ENCODE measurements at places on chromosomes 3 and 15. TPM values are rescaled to one million over a fixed set of nuclear protein-coding genes. Genes with fewer than 3 reads are reported as not detected.

GRCh38 chr15:29278436-29279105, 8.9 kb upstream of the NSMCE3 start:
- H3K27me3 ChIP-seq, result no peaks in the 10 kb centered on the region
- no peak overlapping the region for H3K4me3 ChIP-seq
- H3K36me3 ChIP-seq, result no peaks in the 10 kb centered on the region
- no peaks in the 10 kb centered on the region for H3K4me1 ChIP-seq
- DNase-seq, result no peak

DNA sequence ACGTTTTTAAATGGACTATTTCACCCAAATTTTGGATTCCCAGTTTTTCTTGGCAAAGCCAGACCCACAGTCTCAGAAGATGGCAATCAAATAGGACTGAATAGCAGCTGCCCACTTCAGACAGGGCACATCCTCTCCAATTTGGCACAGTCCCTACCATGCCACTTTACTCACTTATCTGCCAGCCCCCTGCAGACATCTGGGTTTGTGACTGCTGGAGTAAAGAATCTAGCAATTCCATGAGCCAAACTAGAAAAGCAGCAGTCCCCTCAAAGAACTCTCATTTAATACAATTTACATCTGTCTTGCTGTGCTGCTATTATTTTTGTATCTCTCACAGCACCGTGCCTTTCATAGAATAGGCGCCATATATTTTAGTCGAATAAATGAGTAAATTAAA, 16.0 kb upstream of the LRRN1 start:
- no peaks in the 10 kb centered on the region for H3K27me3 ChIP-seq
- no peak overlapping the region for H3K27ac ChIP-seq
- H3K36me3 ChIP-seq, result no peaks in the 10 kb centered on the region
- no peaks in the 10 kb centered on the region for H3K4me1 ChIP-seq
- no peak for DNase-seq

Gene MEGF11
- 0.13 TPM for polyA plus RNA-seq

GRCh38 chr15:52309154-52309548, 13.5 kb upstream of the MYO5C start:
- no peak overlapping the region for H3K4me3 ChIP-seq
- DNase-seq, result no peak
- H3K27ac ChIP-seq, result no peak overlapping the region
- peaks cover 12% of the 10 kb centered on the region for H3K36me3 ChIP-seq

Gene OR5H2
- polyA plus RNA-seq, result not detected
